Liver (tissue), 10 donors: ENCODE measurements at places on chromosomes 4 and X. TPM values are rescaled to one million over a fixed set of nuclear protein-coding genes. Genes with fewer than 3 reads are reported as not detected.

ADGRG4 gene
- not detected for polyA plus RNA-seq

STK26 gene
- polyA plus RNA-seq, result 2.0 TPM

FGF13 gene
- polyA plus RNA-seq, result 0.51 TPM

LIMCH1 gene
- 7.0 TPM for polyA plus RNA-seq

DCHS2 gene
- not detected for polyA plus RNA-seq

TMPRSS11B gene
- polyA plus RNA-seq, result 0.02 TPM

DNA sequence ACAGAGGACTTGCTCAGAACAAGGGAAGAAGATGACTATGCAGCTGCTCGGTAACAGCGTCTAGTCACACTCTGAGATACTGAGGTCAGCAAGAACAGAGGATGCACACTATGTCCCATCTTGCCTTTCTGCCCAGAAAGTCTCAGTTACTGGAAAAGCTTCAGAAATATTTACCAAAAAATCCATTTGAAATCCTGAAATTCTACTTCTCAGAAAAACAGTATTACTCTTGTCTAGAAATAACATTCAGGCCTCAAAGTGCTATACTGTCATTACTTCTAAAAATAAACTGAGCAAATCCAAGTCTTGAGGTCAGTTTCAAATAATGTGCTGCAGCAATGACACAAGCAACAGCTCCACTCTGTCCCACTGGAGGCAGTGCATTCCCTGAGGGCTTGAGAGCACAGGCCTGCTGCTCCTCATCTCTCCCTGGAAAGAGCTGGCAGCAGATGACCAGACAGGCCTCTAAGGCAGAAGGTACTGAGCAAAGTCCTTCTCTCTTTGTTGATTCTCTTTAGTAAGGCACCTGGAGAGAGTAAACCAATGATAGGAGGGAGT, 76.9 kb downstream of the CAMK2D start:
- DNase-seq, result no peak
- no peaks in the 10 kb centered on the region for H3K36me3 ChIP-seq
- no peak overlapping the region for H3K4me3 ChIP-seq

- H3K27me3 ChIP-seq, result no peaks in the 10 kb centered on the region
- DNase-seq, result no peak
- H3K27ac ChIP-seq, result no peak overlapping the region
- H3K36me3 ChIP-seq, result no peaks in the 10 kb centered on the region
These were observed 356.4 kb upstream of the NOCT start for GRCh38 chr4:138659037-138659811.

GRCh38 chrX:81202456-81202819, 536 bp downstream of the SH3BGRL start:
- H3K27ac ChIP-seq, result no peak overlapping the region
- no peaks in the 10 kb centered on the region for H3K27me3 ChIP-seq
- H3K4me1 ChIP-seq, result no peaks in the 10 kb centered on the region
- no peaks in the 10 kb centered on the region for H3K36me3 ChIP-seq

DNA sequence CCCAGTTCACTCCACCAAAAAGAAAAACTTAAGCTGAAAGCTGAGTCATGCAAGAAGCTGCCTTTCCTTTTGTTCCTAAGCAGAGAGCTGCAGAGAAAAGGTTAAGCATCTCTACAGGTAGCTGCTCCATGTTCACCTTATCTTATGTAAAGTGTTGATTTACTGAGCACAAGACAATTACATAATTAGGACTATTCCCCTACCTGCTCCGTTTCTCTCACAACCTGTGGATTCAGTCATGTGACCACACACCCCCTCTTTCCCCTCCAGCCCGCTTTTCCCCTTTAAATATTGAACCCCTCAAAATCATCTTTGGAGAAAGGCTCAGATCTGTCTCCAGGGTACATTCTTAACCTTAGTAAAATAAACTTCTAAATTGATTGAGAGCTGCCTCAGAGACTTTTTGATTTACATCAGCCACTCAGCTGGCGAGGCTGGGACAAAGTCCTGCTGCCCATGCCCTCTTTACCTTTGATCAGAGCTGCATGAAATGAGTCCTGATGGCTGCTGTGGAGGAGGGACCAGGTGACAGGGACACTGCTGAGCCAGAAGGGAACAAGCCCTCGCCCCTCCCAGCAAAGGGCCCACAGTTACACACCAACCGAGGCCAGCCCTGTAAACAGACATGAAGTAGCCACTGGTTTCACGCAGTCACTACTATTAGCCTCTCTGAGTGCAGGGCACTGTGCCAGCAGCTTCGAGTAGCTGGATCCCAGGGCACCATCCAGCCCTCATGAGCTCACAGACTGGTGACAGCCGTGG, 53.9 kb upstream of the C4orf50 start:
- peaks cover 5% of the 10 kb centered on the region for H3K4me1 ChIP-seq
- H3K4me3 ChIP-seq, result no peak overlapping the region
- peak overlapping the region; percentile 42 for H3K27ac ChIP-seq
- peak; percentile 44 for DNase-seq

DNA sequence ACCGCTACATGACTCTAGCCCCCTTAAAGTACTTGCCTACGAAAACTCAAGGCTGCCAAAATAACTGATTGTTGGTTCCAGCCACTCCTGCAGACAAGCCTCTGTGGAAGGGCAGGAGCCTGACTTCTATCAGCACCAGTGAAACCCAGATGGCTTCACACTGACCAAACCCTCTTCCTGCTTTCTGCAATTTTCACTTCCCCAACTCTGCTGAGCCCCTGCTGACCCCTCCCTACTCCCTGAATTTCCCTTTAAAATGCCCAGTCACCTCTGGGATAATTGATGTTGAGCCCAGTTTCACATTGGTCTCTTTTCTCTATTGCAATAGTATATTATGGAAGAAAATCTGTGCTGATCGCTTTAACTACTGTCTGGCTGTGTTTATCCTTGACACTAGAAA, 61.6 kb upstream of the STS start:
- H3K27ac ChIP-seq, result no peak overlapping the region
- H3K27me3 ChIP-seq, result no peaks in the 10 kb centered on the region
- peaks cover 9% of the 10 kb centered on the region for H3K36me3 ChIP-seq

GRCh38 chr4:38687571-38688011, 23.6 kb downstream of the KLF3 start:
- H3K36me3 ChIP-seq, result peaks cover 42% of the 10 kb centered on the region
- no peak for DNase-seq
- H3K27me3 ChIP-seq, result no peaks in the 10 kb centered on the region

GRCh38 chr4:75243570-75243969, 270.6 kb downstream of the RCHY1 start:
- no peaks in the 10 kb centered on the region for H3K27me3 ChIP-seq
- DNase-seq, result no peak
- H3K27ac ChIP-seq, result no peak overlapping the region
- H3K36me3 ChIP-seq, result no peaks in the 10 kb centered on the region

DNA sequence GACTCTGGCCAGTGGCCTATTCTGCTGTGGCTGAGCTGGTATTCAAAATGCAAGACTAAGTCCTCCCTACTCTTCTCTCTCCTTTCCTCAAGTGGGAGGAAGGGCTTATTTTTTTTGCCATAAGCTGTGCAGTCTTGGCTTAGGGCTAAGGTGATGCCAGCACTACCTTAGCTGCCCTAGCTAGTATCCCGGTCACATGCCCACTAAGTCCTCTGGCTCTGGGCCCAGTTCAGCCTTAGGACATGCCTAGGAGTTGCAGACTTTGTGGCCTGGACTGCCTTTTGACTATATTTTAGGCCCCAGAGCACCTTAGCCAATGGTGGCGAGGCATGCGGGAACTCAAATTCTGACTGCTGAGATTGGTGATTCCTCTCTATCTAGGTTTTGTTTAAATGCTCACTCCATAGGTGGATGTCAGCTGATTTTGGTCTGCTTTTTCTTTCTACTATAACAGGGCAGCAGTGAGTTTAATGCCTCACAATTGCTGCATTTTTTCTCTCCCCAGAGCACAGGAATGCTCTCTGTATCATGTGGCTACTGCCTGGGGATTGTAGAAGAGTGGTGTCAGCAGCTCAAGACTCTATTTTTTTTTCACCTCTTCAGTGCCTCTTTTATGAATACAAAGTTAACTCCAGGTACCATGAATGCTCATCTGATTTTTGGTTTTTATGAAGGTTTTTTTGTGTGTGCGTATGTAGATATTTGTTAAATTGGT, 472.9 kb upstream of the GRID2 start:
- H3K4me3 ChIP-seq, result no peak overlapping the region
- H3K36me3 ChIP-seq, result no peaks in the 10 kb centered on the region
- no peaks in the 10 kb centered on the region for H3K4me1 ChIP-seq
- no peak for DNase-seq

- no peak overlapping the region for H3K4me3 ChIP-seq
- no peaks in the 10 kb centered on the region for H3K4me1 ChIP-seq
- DNase-seq, result no peak
- no peaks in the 10 kb centered on the region for H3K36me3 ChIP-seq
- H3K27me3 ChIP-seq, result no peaks in the 10 kb centered on the region
- H3K27ac ChIP-seq, result no peak overlapping the region
These were observed 141.3 kb upstream of the NALF2 start for GRCh38 chrX:69362856-69363255.

- no peak overlapping the region for H3K4me3 ChIP-seq
- H3K27ac ChIP-seq, result no peak overlapping the region
- H3K4me1 ChIP-seq, result no peaks in the 10 kb centered on the region
- no peaks in the 10 kb centered on the region for H3K36me3 ChIP-seq
These were observed 60.6 kb downstream of the HTRA3 start for GRCh38 chr4:8329859-8330761.

DNA sequence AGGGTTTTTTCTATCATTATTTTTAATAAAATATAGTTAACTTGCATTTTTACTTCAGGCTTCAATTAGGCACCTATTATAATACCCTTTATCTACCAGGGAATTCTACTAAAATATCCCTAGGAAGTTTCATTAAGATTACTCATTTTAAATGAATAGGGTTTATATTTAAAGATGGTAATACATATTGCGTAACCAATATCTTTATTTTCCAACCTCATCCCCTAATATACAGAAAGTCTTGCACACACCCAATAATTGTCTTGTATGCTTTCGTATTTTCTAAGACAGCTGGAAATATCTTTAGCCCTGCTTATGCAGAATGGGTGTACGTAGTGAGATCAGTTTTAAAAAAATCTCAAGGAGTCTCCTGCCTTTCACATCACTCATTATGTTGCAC, 1186.8 kb downstream of the TECRL start:
- no peak for DNase-seq
- H3K27me3 ChIP-seq, result no peaks in the 10 kb centered on the region
- H3K36me3 ChIP-seq, result no peaks in the 10 kb centered on the region
- no peak overlapping the region for H3K4me3 ChIP-seq
- no peaks in the 10 kb centered on the region for H3K4me1 ChIP-seq
- H3K27ac ChIP-seq, result no peak overlapping the region

DNA sequence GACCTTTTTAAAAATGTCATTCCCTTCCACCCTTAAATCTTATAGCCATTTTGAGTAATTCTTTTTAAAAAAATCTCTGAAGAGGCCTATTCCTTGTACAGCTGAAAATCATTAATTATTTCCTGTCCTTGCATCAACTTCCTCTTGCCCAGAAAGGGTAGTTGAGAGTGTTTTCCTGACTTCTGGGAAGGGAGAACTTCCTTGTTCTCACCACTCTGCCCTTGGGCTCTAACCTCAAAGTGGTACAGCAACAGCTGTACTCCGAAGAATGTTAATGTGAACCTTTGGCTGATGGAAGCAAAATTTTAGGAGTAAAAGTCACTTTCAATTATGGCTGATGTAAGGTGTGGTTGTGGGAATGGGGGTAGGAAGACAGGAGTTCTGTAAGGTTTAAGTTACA, 15.1 kb upstream of the FABP2 start:
- no peaks in the 10 kb centered on the region for H3K36me3 ChIP-seq
- no peaks in the 10 kb centered on the region for H3K4me1 ChIP-seq
- H3K27ac ChIP-seq, result no peak overlapping the region

GRCh38 chr4:70687392-70687791, 940 bp upstream of the UTP3 start:
- no peaks in the 10 kb centered on the region for H3K27me3 ChIP-seq
- peak overlapping the region; percentile 97 for H3K4me3 ChIP-seq
- H3K36me3 ChIP-seq, result no peaks in the 10 kb centered on the region
- peaks cover 33% of the 10 kb centered on the region for H3K4me1 ChIP-seq
- no peak for DNase-seq

DNA sequence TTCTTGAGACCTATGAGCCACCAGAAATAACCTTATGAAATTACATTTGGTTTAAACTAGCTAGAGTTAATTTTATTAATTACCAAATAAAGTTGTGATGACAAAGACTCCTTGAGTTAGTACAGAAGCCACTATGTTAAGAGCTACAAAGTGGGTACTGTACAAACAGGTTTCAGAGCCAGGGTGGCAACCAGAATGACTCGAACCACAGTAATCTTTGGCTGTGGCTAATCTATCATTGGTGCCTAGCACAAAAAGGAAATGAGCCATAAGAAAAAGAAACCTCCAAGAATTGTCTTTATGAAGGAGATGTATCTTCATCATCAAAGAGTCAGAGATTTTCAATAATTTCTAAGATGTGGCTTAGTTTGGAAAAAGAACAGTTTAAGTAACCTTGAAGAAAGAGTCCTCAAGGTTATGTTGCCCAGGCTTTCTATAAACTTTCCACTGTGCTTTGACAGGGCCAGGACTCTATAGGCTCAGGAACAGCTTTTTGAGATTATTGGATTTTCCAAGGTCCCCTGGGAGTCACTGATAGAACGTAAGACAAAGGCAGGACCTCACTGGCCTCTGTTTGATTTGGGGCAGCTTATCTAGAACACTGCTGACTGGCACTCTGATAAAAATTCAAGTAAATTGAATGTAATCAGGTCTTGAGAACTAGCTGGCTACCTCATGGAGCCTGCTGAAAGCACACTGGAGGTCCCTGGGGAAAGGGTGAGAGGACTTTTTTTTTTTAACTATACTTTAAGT, 777.7 kb downstream of the STIM2 start:
- no peaks in the 10 kb centered on the region for H3K36me3 ChIP-seq
- no peak overlapping the region for H3K4me3 ChIP-seq
- no peak overlapping the region for H3K27ac ChIP-seq

DNA sequence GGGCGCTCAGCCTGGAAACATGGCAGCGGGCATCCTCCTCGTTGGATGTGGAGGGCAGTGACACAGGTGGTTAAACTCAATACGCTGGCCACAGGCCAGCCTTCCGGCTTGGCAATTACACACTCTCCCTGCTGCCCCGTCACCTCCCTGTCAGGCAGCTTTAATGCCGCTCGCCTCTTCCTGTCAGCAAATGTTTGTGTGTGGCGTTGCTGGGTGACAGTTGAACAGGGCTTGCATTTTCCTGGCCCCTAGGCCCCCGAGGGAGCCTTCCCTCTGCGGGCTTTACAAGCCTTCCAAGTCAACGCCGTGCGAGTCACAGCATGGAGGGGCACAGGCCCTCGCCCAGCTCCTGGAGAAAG, 620.0 kb downstream of the BCOR start:
- H3K36me3 ChIP-seq, result no peaks in the 10 kb centered on the region
- H3K27me3 ChIP-seq, result no peaks in the 10 kb centered on the region
- no peak for DNase-seq

GRCh38 chrX:2662586-2662985, 28.5 kb upstream of the CD99 start:
- H3K4me3 ChIP-seq, result no peak overlapping the region
- no peak overlapping the region for H3K27ac ChIP-seq
- no peaks in the 10 kb centered on the region for H3K4me1 ChIP-seq
- no peaks in the 10 kb centered on the region for H3K36me3 ChIP-seq

- no peaks in the 10 kb centered on the region for H3K36me3 ChIP-seq
- H3K27ac ChIP-seq, result no peak overlapping the region
These were observed 139.6 kb downstream of the SPRY1 start for GRCh38 chr4:123536225-123536624.
